ENCODE measurements at places on chromosomes 12 and 14.

DNA sequence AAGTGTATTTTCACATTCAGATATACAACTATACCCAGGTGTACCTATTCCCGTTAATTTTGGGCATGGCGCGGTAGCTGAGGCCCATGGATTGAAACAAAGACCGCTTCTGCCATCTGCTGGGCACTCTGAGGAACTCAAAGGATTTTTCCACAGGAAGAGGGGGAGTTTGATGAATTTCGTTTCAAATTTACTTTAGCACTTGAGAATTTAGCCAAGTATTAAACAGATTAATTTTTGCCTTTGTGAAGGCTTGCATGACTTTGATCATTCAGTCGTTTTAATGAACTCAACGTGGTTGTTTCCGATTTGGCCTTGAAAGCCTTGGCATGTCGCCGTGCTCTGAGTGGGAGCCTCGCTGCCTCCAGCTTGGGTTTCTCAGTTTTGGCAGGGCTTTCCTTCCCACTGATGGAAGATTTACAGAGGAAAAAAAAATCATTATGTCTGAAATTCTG lies 153.2 kb upstream of the DDHD1 start:
- peak; percentile 32 for DNase-seq

GRCh38 chr12:1205512-1206060 lies 214.6 kb downstream of the ERC1 start:
- DNase-seq = no peak

- DNase-seq = no peak
Observed at GRCh38 chr14:105980224-105980623, 453.8 kb downstream of the TMEM121 start.

DNA sequence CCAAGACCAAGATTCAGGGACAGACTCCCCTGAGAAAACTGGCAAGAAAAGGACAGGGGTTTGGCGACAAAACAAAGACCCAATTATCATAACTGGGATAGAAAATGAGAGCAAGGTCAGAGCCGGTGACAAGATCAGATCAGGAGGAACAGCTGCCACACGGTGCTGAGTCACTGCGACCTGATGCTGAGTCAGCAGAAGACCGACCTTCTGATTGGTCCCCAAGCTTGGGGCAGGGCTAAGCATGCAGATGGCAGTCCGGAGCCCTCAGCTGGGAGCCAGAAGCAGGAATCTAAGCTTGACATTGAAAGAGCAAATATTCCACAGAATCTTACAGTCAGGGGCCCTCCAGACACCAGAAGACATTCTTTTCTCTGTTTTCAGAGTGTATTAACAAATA lies 19.1 kb upstream of the ARMH4 start:
- peak; percentile 90 for DNase-seq

DNA sequence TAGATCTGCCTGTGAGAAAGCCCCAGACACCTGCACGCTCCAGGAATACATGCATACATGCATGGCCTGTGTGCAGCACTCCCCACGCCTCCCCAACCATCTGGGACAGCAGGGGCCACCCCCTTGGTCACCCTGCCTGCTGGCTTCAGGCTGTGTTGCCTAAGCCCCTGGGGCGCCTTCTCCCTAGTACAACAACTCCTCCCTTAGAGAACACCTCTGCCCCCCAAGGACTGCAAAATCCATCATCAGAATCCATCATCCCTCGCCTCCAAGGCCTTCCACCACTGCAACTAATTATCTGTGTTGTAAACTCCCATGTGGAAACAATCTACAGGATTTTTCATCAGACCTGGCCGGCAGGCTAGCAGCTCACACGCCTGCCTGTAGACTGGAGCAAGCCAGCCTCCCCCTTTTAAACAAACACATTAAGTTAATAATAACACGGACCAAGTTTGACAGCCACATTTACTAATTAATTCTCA lies 36.8 kb downstream of the ZFP36L1 start:
- no peak for DNase-seq

- no peak for DNase-seq
Observed at GRCh38 chr12:38102197-38102596, 214.4 kb upstream of the ALG10B start.

DNA sequence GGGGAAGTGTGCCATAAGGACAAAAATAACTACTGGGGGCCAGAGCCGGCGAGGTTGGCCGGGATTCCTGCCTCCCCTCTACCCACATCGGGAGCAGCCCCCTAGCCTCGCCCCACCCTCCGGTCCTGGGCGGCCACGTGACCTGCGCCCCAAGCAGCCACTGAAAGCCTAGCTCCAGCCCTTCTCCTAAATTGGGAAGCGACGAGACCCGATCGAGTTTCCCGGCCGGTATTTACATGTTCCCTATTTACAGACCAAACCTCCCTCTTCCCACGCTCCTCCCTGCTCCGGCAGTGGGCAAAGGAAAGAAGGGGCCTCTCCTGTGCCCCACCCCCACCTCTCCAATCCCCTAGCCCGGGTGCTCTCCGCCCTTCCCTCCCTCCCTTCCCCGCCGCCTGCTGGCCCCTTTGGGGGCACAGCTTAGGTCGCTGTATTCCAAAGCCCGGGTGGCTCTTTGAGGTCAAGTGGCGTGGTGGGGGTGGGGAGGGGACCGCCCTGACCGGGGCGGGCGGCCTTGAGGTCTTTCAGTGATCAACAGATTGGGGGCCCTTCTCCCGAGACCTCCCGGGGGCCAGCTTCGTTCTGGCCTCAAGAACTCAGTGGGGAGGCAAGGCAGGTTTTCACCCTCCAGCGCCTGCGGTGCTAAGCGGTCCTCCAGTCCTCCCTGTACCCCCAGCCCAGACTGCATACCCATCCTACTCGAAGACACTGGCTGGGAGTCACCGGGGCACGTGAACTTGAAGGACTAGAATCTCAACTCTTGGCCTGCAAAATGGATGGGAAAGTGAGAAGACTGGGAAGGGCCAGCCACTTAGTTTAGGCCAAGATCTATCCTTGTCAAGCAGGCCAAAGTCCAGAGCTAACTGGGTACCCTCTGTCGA lies 6.3 kb upstream of the CTDSP2 start:
- DNase-seq = peak; percentile 78

DNA sequence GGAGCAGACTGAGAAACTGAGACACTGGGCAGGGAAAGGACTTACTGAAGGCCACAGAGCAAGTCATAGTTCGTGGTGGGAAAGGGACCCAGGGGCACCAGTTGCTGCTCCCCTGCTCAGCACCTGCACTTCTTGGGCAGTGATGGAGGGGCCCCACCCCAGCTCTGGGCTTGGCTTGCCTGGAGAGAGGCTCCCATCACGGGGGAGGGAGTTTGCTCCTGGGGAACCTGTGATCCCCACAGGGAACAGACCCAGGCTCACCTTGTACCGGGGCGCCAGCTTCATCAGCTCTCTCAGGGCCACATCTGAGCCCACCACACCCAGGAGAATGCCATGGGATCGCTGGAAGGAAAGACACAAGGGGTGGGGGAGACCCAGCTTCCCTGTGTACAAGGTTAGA lies 39.8 kb downstream of the CACNA2D4 start:
- DNase-seq = no peak

GRCh38 chr14:51639668-51640316 lies 11.9 kb upstream of the FRMD6 start:
- DNase-seq = no peak

- no peak for DNase-seq
Observed at GRCh38 chr12:56724701-56724971, 463 bp downstream of the NACA start.

DNA sequence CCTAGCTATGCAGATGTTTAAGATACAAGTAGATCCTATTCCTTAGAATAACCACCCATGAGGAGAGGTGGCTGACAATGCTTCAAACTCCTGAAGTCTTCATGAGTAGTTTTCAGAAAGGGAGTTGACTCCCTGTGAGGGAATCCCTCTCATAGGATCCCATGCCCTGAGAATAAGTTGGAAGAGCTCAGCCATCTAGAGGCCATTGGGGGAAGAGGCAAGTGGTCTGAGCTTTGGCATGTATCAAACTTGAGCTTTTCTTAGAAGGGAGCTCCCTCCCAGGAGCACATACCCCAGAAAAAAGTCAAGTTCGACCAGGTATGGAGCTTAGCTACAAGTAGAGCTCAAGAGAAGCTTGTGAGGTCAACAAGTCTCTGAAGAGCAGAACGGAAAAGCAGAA lies 165.7 kb upstream of the RBM19 start:
- DNase-seq = peak; percentile 17

DNA sequence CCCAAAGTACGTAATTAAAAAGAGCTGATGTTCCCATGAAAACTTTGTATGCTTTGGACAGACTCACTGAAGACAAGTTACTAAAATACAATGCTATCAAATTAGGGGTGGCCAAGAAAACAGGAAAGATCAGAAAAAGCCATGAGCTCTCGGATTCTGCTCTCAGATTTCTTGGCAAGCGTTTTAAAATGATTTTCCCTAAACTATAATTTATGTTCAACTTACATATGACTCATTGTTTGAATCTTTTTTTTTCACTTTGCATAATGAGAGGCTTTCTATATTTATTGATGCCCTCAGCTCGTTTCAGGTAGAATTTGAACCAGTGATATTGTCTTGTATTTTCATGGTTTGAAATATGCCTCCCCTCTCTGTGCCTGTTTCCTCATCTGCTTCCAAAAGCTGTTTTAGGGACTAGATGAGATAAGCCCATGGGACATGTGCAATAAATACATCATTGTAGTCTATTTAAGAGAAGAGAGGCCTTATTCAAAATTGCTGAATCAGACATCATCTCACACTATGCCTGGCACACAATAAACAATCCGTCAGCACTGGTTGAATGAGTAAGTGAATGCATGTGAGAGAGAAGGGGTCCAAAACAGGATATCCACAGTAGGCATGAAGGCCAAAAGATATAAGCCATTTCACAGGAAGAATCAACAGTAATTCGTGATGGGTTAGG lies 4.7 kb upstream of the IPO8 start:
- no peak for DNase-seq

DNA sequence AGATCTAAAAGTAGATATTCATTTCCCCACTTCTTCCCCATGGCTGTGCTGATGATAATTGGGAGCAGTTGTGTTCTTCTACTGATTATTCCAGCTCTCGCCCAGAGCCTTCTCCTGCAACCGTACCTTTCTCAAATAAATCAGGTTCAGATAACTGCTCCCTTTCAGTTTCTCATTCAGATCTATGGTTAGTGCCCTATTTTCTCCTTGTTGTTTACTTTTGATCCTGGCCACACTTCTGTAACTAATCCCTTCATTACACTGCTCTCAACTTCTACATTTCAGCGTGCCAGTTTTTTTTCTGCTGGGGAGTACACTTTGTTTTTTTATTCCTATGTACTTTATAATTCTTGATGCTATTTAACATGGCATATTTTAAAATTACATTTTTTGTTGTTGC lies 2.8 kb upstream of the STRAP start:
- DNase-seq = no peak

Data from ELF-1 (cell line).